ENCODE measurements at places on chromosomes 5 and 9.
A peak's percentile ranks its signal among the peaks of the same experiment; 100 is the strongest.

GRCh38 chr5:131496400-131496713, 138.7 kb downstream of the RAPGEF6 start:
- no peak for DNase-seq

DNA sequence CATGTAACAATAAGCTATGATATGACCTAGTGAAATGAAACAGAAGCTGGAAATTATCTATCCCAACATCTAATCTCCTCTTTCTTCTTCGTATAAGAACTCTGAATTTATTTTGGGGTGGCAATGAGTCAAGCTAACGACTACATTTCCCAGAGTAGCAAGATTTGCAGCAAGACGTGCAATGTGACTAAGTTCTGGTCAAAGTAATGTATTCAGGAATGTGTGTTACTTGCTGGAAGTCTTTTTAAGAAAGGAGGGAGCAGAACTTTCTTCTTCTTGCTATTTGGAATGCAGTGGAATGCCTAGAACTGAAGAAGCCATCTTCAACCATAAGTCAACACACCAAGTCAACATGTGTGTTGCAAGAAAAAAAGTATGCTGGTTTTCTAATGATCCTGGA, 406.6 kb upstream of the MEF2C start:
- no peak for DNase-seq

DNA sequence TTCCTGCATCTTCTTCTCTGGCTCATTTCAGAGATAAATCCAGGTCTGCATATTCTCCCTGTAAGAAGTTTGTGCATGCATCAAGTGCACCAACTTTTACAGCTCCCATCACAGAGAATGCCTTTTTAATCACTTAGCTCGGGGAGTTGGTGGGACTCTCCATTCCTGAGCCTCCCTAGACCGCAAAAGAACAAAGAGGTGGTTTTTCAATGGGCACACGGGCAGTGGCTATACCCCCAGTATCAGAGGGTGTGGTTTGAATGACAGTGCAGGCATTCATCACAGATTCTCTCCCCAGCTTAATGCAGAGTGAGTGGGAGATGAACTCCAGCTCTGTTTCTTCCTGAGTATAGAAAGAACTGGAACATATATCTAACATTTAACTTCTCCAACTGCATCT, 264.7 kb upstream of the NR4A3 start:
- no peak for DNase-seq

DNA sequence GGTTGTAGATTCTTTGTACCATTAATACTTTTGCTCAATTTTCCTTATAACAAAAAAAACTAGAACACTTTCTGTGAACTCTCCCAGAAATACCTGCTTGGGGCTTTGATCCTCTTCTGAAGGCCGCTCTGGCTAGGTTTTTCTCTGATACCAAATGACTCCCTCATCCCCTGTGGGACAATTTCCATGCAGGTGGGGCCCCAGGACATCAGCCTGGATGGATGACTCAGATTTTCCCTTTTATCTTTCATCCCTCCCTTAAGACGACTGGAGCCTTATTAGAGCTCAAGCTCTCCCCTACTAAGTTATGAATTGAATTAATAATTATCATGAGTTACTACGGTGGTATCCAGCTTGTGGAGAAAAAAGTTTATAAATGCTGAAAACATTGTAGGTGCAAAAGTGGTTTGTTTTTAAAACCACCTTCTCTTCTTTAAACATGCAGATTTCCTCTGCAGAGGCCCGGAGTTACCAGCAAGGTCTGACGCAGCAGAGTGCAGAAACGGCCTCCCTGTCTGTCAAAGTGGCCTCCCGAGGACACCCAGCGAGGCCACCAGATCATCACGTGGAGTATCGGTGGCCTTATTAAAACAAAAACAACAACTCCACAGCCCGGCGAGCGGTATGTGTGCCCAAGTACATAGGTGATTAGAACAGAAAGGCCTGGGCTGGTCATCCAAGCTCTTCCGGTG, 50.8 kb upstream of the IRX4 start:
- DNase-seq = no peak

DNA sequence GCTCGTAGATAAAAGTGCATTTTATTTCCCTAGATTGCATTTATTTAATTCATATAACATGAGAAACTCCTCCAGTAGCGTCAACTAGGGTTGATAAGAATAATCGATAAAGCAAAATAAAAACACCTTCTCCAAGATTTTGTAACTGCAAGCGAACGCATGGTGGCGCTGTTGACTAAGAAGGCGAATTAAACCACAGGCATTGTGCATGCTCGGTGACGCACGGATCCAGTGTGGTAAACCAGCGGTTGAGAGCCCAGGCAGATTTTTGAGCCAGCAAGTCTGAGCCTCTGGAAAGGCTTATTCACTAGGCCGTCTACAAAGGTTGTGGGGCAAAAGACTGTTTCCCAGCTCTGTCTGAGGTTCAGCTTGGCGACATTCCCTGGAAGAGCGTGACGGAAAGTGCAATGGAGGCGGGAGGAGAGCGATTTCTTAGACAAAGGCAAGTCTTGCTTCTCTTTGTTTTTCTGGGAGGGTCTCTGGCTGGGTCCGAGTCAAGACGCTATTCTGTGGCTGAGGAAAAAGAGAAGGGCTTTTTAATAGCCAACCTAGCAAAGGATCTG, at the start of gene PCDHB3:
Gene PCDHB3 (plus strand): TSS at position 231 of the 563 bp plus-strand sequence. CDS start 177 bp downstream, at position 408.
- DNase-seq = no peak

- peak; percentile 1 for DNase-seq
Measured at GRCh38 chr5:171850324-171850947, 64.8 kb downstream of the SMIM23 start.

- no peak for DNase-seq
Measured at GRCh38 chr5:52956014-52956413, 33.1 kb upstream of the ITGA2 start.

DNA sequence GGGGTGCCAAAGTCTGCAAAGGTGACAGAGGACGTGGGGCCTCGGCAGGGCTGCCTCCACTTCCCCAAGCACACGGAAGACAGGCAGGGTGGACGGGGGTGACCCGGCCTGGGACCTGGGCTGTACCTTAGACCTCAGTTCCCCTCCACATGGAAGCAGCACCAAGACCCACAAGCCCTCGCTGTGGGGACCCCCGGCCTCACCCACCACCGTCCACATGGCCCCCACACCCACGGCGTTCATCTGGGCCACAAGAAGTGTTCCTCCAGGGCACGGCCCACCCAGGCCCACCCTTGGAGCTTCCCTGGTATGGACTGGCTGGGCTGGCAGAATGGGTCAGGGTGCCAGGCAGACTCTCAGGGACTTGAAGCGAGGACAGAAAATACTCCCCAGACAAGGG, 45.8 kb upstream of the NKD2 start:
- DNase-seq = no peak

DNA sequence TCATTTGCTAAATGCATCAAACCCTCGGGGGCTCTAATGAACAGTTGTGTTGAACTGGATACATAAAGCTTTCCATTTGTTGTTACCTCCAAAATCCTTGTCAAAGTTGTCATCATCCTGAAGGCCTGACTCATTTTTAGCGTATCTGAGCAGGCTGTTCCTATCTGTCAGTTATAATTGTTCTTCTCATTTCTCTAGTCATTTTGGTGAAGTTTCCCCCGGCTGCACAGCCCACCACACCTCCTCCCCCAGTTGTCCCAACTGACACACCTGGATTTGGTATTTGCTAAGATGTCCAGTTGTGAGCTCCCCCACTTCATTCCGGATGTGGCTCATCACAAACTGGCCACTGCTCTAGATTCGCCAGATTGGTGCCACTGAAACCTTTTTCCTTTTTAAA, 27.7 kb downstream of the ZFAND5 start:
- DNase-seq = no peak

GRCh38 chr5:170681013-170681433, 102.5 kb upstream of the GABRP start:
- no peak for DNase-seq

GRCh38 chr5:135533794-135534193, 2.0 kb downstream of the NEUROG1 start:
- no peak for DNase-seq

DNA sequence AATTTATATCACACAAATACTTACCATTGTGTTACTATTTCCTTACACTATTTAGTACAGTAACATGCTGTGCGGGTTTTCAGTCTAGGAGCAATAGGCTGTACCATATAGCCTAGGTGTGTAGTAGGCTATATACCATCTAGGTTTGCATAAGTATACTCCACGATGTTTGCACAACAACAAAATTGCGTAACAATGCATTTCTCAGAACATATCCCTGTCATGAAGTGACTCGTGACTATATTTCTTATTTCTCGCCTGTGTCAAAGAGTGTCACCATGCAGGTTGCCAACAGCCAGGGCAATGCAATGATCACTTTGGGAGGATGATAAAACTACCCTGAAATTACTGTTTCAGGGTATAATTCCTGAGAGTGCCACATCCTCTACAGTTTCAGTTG, 65.6 kb upstream of the CD180 start:
- no peak for DNase-seq

DNA sequence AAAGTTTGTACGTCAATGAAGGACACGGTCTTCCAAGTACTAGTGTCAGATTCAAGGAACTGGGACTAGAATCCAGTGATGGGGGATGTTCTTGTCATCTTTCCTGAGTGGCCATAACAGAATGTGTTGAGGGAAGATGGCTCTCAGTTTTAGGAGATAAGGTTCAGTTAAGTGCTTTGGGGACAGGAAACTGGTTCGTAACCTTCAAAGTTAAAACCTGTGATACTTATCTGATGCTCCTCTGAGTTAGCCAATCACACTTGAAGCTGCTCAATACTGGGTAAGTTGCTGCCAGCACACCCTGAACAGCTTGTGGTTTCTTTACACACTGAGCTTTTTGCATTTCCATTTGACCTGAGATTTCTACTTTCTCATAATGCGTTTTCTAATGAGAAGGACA, 64.4 kb downstream of the PIK3R1 start:
- DNase-seq = no peak

- DNase-seq = no peak
Measured at GRCh38 chr9:116380496-116380995, 227.0 kb downstream of the PAPPA start.

- DNase-seq = no peak
Measured at GRCh38 chr5:123037104-123037418, 536 bp upstream of the PPIC start.

GRCh38 chr9:86424251-86424891, 70.2 kb upstream of the TUT7 start:
- DNase-seq = no peak

DNA sequence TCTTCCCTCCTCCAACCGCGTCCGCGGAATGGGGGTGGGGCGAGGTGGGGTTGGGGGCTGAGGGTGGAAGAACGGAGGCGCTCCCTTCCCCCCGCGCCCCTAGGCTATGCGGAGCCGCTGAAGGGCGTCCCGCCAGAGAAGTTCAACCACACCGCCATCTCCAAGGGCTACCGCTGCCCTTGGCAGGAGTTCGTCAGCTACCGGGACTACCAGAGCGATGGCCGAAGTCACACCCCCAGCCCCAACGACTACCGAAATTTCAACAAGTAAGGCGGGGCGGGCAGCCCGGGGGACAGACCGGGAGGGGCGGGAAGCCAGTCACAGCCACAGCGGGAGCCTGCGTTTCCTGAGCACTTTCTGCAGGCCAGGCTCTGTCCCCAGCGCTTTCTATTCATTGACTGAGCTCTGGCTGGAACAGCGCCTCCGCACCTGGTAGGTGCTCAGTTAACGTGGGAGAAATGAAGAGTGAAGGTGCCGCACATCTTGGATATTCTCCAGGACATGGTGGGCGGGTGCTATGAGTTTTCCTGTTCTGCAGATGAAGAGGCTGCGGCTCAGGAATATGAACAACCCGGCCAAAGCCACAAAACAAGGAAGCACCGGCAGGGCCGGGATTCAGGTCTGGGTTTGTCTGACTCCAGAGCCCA, 11.3 kb downstream of the MYOZ3 start:
- no peak for DNase-seq

DNA sequence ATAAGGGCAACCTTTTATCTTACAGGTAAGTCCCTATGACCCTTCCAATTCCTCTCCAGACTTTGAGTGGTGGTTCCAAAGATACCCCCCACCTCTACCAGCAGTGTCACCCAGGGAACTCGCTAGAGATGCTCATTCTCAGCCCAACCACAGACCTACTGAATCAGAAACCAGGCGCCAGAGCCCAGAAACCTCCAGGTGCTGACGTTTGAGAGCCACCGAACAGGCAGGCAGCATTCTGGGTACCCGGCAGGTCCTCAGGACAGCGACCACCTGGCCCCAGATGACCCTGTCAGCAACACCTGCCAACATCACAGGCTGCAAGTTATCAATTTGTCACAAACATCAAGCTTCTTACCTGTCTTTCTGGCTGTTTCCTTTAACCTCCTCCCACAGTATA, 19.5 kb downstream of the RAPGEF1 start:
- no peak for DNase-seq

- no peak for DNase-seq
Measured at GRCh38 chr5:151846765-151847164, 75.0 kb downstream of the G3BP1 start.

DNA sequence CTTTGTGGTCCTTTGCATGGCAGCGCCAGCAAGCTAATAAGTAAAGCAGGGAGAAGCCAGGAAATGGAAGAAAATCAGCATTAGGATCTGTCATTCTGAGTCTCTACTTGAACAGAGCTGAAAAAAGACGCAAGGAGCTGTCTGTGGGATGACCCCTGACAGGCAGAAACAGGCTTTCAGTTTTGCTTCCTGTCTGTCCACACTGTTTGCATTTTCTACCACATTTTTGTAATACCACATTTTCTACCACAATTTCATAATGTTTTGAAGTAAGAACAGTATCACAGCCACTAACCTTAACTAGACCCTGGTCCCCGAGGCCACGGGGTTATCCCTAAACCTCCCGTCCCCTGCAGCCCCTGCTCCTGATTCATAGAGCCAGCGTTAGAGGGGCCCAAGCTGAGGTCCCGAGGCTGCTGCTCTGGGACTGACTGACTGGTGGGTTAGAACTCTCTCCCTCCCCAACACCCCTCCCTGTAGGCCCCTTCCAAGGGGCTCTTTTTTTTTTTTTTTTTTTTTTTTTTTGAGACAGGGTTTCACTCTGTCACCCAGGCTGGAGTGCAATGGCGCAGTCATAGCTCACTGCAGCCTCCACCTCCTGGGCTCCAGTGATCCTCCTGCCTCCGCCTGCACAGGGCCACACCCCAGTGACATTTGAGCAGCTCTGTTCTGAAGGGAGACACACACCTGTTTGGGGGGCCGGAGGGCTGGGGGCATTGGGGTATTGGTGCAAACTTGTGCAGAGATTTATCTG, 4.0 kb upstream of the CLIC3 start:
- DNase-seq = no peak

- peak; percentile 4 for DNase-seq
Measured at GRCh38 chr9:108703429-108703828, 152.4 kb downstream of the ACTL7B start.

GRCh38 chr5:181255836-181256578, 4.9 kb downstream of the TRIM52 start:
- DNase-seq = no peak
